ENCODE measurements at places on chromosomes 3 and 15. TPM values are rescaled to one million over a fixed set of nuclear protein-coding genes. Genes with fewer than 3 reads are reported as not detected.

ACSBG1 gene
- not detected for total RNA-seq

AMT gene
- total RNA-seq: 4.4 TPM

CP gene
- not detected for total RNA-seq

PCLAF gene
- 20.8 TPM for total RNA-seq
